ENCODE measurements at places on chromosomes 6 and 20.

DNA sequence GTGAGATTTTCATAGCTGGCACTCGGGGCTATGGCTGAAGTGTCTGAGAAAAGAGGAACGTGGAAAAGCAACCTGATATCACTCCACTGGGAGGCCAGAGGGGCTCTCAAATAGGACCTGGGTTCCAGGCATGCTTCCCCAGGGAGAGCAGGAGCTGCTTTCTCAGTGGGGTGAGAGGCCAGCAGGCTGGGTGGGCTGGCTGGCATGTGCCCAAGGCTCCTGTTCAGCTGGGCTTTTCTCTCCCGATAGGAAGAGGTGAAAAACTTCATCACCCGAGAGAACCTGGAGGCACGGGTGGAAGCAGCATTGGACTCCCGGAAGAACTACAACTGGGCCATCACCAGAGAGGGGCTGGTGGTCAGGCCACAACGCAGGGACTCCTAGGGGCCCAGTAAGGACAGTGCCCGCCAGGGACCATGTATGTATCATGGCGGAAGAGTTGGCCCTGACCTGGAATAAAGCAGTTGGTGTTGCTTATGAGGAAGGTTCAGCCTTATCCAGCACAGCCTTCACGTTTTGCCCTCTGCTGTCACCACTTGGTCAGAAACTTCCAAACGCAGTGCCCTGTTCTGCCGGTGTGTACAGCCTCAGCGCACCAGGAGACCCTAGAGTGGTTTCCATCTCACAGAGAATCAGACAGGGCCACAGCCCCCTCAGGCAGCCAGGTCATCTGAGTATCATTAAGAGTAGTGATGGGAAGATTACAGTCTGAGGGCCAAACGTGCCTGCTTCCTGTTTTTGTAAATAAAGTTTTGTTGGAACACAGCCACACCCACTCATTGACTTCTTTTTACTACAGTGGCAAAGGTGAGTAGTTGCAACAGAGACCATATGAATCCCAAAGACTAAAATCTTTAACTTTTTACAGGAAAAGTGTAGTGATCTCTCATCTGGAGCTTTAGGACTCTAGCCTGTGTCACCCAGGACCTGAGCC lies 1.9 kb downstream of the MRPS26 start:
- DNase-seq: no peak

GRCh38 chr6:131924881-131925474 lies 26.2 kb downstream of the CCN2 start:
- no peak for DNase-seq

GRCh38 chr6:156657296-156657695 lies 119.9 kb upstream of the ARID1B start:
- DNase-seq: no peak

GRCh38 chr6:51062166-51062722 lies 243.6 kb downstream of the TFAP2B start:
- no peak for DNase-seq

DNA sequence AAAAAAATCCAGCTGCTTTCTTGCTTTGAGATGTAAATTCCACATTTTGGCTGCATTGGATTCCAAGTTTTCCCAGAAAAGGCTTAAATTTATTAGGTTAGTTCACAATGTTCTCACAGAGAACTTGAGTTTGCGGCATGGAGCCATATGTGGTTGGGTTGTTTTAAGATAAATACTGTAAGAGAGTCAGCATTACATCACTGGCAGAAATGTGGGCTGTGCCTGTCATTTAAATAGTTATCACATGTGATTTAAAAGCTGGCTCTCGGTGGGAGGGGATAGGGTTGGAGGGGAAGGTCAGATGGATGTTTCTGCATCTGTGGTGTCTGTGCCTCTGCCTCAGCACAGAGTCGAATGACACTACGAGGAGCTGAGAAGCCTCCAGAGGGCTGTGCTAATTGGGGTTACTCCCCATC lies 73.8 kb upstream of the SCP2D1 start:
- DNase-seq: no peak

GRCh38 chr6:34543421-34543820 lies 12.7 kb downstream of the SPDEF start:
- DNase-seq: no peak

DNA sequence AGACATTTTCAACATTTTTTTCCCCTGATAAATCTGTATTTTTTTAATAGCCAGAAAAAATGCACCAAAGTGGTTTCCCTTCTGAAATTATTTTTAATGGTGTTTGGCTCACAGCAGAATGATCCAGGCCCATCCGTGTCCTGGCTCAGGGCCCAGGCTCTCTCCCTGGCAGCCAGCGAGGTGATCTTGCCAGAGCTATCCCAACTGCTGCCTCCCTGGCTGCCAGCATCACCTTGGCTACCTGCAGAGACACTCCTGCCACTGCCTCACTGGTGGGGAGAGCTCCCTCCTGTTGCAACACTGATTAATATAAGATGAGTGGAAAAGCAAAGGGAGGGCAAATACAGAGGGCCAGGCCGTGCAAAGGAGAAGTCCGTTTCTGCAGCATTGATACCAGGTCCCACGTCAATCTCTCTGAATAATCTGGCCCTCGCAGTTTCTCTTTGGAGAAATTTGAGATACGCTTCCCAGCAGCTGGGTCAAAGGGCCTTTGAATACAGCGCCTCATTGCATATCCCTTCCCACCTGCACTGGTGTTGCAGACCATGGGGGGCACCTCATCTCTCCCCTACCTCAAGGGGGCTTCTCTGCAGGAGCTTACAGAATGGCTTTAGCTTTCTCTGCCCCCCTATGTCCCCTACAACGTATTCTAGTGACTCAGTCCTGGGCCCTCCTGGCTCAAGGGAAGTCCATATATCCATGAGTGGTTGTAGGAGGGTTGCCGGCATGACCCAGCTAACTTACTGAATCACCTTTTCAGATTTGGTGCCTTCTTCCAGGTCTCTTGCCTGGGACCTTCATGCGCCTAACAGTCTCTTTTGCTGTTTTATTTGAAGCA lies 12.8 kb upstream of the DSTN start:
- DNase-seq: peak; percentile 51

DNA sequence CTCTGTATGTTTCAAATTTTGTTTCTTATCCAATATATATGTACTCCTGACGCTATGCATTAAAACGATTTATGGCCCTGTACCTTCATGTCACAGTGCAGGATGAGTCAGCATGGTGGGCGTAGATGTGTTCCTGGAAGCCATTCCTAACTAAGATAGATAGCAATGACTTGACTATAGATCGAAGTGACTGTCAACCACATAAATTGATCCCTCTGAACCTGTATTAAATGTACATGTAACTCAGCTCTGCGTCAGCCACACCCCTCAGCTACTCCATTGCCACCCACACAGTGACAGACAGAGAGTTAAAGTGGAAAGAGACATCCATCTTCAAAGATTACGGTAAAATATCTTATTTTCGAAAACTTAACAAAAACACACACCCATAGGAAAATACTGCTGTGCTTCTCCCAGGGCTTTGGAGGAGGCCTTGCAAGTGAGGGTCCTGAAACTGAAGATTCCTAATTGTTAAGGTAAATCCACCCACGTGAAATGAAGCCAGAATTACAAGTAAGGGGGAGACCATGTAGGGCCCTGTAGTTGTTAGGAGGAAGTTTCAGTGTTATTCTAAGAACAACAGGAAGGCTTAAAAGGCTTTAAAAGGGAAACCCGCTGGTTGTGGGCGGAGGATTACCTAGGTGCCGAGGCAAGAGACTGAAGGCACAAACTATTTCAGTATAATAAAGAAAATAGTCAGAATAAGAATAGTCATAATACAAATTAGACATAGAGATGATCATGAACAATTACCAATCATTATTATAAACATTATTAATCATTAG lies 10.3 kb upstream of the RAD21L1 start:
- no peak for DNase-seq

GRCh38 chr6:46948699-46949098 lies 27.0 kb upstream of the ADGRF5 start:
- DNase-seq: no peak

GRCh38 chr6:110949679-110950285 lies 8.7 kb upstream of the GTF3C6 start:
- no peak for DNase-seq

DNA sequence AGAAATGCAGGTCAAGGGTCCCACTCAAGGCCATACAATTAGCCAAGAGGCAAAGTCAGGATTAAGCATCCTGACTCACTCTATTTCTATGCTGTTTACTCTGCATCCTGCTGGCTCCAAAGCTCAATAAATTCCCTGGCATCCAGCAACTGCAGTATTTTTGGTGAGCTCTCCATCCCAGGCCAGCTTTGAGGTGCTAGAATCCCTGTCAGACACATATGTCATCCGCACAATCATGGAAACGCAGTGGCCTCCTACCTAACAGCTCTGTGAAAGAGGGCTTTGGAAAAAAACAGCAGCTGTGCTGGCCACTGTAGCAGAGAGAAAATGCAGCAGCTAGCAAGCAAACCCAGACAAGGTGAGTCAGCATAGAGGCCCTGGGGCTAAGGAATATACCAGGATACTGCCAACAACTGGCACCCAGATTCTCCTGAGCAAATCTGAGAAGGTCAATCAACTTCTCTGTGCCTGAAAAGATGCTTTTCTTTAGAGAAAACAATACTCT lies 58.4 kb downstream of the ANKEF1 start:
- DNase-seq: no peak

DNA sequence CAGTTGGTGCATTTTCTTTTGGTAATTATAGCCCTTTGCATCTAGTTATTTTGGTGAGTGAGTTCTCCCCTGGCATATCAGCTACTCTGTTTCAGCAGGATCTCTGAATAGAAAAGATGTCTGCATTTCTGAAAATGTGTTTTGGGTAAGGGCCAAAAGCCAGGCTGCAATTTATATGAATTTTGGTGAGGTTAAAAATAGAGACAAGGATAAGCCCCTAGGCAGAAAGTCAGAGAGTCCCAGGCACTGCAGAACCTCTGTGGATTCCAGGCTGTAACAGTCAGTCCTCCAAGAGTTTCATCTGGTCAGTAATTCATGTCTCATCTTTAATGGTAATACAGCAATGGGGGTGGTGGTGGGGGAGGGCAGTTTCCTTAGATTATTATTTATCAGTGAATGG lies 53.0 kb downstream of the HDGFL1 start:
- DNase-seq: no peak

DNA sequence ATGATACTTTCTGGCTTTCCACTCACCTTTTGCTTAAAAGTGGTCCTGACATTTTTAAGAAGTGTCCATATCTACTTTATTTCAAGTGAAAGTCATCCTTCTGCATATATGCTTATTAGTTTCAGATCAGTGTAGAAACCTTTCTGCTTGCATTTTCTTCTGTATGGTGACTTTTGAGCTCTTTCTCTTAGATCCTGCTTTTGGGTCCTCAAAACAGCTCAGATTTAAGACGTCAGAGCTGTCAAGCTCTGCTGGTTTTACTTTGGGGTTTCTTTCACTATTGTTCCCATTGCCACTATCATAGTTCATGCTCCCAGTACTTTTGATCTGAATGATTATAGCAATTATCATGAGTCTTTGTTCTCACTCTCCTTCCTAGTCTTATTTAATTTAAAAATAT lies 41.7 kb downstream of the BCKDHB start:
- DNase-seq: no peak

DNA sequence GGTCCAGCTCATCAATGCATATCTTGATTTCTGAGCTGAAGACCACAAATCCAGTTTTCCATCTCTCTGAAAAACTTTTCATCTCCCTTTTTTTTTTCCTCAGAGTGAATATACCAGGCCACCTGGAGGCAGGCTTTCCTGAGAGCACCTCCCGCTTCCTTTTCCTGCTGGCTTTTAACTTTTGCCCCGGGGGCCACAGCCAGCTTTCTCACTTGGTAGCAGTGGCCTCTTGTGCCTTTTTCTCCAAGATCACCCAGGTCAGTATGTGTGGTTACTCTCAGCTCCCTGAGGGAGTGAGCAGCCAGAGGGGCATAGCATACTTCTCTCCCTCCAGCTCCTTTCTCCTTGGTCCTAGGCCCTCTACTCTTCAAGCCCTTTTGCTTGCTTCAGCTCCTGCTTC lies at the start of gene BTN1A1:
TSS of gene BTN1A1 (plus strand) at position 202 of the 400 bp plus-strand sequence. CDS start 984 bp downstream, outside the sequence.
- no peak for DNase-seq

GRCh38 chr20:45934586-45935415 lies at the start of gene PCIF1:
Gene PCIF1, plus strand, starts transcription at chr20:45934683. Its CDS starts 4,317 bp downstream, at chr20:45939000.
- DNase-seq: peak; percentile 94

DNA sequence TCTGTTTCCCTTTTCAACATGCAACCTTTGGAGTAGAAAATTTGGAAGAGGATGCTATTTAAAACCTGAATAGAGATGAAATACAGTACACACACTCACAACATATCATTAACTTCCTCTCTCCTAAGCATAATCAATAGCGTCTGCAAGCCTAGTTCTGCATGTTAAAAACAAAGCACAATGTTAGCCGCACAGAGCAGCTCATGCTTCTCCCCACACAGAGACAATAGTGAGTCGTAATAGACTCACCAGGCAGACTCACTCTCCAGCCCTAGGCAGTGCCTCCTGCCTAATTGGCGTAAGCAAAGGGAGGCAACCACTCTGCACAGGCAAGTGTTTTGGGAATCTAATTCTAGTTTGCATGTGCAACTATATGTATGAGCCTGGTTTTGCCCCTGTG lies 45.8 kb upstream of the ARID1B start:
- DNase-seq: no peak

- DNase-seq: no peak
Observed at GRCh38 chr6:157768304-157768703, 54.7 kb upstream of the SNX9 start.

GRCh38 chr20:14220986-14221385 lies 116.4 kb downstream of the FLRT3 start:
- DNase-seq: no peak

GRCh38 chr6:150123645-150124044 lies 19.2 kb upstream of the PPP1R14C start:
- no peak for DNase-seq

GRCh38 chr6:127180426-127180825 lies 62.0 kb downstream of the RSPO3 start:
- DNase-seq: no peak

DNA sequence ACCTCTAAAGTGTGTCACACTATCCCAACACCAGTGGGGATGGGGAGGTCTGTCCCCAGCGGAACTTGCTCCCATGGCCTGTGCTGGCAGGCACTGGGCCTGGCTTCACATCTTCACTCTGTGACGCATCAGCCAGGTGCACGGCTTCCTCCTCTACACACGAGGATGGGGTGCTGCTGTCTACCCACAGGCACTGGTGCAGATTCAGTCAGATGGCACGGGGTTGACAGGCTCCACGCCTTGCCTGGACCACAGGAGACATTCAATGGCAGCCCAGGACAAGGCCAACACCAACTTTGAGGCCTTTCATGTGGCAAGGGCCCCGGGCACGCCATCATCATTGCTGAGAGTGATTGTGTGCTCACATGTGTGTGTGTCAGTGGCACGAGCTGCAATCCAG lies 92.4 kb downstream of the TMEM242 start:
- no peak for DNase-seq

- peak; percentile 65 for DNase-seq
Observed at GRCh38 chr6:168388641-168389633, 52.0 kb upstream of the SMOC2 start.
